ENCODE measurements at places on chromosomes 7 and 10.

- no peak for DNase-seq
These were observed 28.9 kb downstream of the PPIF start for GRCh38 chr10:79376078-79376628.

- no peak for DNase-seq
These were observed 132.2 kb downstream of the BBS9 start for GRCh38 chr7:33261585-33261984.

- DNase-seq = no peak
These were observed 76.8 kb upstream of the INSIG1 start for GRCh38 chr7:155220903-155221302.

DNA sequence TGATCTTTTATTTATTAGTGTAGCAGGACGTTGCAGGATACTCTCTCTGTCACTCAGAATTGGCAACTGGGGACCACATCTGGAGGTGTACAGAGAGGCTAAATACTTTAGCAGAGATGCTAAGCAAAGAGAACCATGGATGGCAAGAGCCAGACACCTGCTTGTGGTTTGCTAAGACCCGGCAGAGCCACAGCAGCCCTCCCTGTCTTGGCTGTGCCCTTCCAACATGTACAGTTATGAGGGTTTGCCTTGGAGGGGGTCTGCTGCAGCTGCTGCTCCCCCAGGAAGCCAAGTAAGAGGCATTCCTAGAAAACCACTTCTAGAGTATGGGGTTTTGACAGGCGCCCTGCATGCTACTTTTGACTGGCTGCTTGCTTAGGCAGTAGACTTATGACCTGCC is 5.1 kb downstream of the NPVF start:
- DNase-seq = no peak

- DNase-seq = no peak
These were observed 8.8 kb upstream of the ZMIZ1 start for GRCh38 chr10:79059859-79060379.

DNA sequence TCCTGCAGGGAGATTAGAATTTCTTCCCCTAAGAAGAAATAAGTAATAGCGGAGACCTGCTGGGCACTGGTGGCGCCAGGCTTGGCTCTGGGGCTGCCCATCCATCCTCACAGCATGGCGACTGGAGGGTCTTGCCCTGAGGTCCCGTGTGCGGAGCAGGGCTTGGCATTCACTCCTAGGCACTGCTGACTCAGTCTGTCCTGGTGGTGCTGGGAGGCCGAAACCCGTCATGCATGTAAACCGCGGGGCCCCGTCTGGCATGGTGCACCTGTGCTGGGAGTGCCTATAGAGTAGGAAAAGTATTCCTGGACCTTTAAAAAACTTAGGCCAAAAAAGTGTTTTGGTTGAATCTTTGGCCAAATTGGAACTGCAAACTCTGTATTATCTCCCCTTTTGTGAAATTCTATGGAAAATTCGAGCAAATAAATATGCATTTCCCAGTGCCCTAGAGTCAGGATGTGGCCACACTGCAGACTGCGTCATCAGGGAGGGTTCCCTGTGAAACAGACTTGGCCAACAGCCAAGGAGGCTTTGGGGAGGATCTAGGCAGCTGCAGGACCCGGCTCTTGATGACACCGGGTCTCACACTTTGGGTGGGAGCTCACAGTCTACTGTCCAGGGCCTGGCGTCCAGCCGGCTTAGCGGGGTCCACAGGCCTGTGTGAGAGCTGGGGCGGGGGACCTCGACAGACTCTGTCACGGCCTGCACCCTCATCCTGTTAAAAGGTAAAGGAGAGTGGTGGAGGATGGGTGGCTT is 122.3 kb downstream of the VIPR2 start:
- no peak for DNase-seq

GRCh38 chr7:117092785-117093184 is 139.5 kb downstream of the ST7 start:
- no peak for DNase-seq

GRCh38 chr10:81733542-81733941 is 141.5 kb upstream of the NRG3 start:
- DNase-seq = no peak

DNA sequence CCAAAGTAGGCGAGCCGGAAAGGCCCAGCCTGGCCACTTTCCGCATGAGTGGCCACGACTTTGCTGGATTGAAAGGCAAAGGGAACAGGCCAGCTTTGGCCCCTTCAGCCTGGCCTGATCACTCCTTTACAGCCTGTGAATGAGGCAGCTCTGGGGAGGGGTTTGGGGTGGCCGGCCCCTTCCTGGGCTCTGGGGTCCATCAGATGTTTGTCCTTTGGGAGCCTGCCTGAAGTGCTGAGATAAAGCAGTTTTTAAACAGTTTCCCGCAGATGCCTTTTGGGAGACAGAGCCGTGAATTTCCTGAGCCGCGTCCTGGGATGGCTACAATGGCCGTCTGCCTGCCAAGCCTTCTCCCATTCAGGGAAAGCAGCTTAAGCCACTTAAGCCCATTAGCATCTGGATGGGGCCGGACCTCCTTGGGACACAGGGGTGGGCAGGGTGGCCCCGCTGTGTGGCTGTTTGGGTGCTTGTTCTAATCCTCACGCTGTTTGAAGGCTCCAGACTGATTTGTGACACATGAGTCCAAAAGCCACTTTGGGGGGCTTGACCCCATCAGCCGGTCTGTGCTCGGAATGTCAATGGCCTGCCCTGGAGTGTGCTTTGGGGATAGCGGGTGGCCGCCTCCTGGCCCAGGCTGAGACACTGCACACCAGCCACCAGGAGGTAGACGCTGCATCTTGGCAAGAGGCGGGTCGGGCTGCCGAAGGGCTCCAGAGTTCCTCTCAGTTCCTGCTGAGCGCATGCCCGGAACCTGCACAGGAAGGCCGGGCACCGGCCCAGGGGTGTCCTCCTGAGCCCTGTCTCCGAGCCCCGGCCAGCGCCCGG is 38.9 kb downstream of the NKX6-2 start:
- DNase-seq = no peak

DNA sequence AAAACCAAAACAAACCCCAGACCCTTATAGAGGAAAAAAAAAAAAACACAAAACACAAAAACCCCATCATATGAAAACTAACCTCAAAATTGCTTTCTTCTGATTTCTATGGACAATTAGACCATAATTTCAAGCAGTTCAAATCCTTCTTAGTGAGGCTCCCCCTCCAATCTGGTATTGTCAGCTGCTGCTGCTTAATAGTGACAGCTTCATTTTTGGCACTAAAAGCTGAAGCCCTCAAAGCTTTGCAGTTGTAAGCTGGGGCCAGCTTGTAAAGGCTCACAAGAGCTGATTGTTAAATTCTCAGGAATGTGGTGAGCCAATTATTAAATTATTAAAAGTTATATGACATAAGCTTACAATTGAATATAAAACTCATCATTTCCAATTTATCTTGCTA is 21.9 kb downstream of the ATXN7L1 start:
- no peak for DNase-seq

- no peak for DNase-seq
These were observed 56.8 kb upstream of the WDR11 start for GRCh38 chr10:120794390-120794789.

- no peak for DNase-seq
These were observed 604 bp downstream of the MXI1 start for GRCh38 chr10:110207805-110208613.

DNA sequence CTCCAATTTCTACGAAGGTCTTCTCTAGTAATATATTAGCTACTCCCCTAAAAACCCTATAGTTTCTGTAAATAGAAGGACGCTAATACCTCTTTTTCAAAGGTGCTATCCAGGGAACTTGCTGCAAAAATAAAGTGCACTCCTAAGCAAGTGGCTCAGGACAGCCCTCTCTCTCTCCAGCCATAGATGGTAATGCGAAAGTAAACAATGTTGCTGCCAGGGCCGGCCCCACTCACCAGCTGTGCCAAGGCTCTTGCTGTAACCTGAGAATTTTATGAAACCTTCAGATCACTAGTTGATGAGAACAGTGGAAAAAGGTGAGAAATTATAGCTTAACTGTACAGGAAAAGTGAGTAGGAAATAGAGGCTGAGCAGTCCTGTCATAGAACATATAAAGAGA is 10.9 kb upstream of the TAS2R39 start:
- DNase-seq = no peak

- no peak for DNase-seq
These were observed 229.0 kb downstream of the PRPF18 start for GRCh38 chr10:13815756-13816155.

- no peak for DNase-seq
These were observed 266.3 kb downstream of the KCND2 start for GRCh38 chr7:120539321-120539720.

- no peak for DNase-seq
These were observed 3.8 kb downstream of the KPNA7 start for GRCh38 chr7:99204078-99204477.

DNA sequence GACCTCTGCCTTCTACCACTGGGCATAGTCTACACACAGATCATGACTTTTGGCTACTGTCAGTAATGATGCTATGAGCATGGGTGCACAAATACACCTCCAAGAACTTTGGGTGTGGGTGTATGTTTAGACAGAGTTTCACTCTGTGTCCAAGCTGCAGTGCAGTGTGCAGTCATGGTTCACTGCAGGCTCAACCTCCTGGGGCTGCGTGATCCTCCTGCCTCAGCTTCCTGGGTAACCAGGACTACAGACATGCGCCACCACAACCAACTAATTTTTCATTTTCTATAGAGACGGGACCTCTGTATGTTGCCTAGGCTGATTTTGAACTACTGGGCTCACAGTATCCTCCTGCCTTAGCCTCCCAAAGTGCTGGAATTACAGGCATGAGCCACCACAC is 194.4 kb downstream of the NSUN6 start:
- no peak for DNase-seq

GRCh38 chr10:100847440-100847839 is 65.3 kb upstream of the SLF2 start:
- no peak for DNase-seq

DNA sequence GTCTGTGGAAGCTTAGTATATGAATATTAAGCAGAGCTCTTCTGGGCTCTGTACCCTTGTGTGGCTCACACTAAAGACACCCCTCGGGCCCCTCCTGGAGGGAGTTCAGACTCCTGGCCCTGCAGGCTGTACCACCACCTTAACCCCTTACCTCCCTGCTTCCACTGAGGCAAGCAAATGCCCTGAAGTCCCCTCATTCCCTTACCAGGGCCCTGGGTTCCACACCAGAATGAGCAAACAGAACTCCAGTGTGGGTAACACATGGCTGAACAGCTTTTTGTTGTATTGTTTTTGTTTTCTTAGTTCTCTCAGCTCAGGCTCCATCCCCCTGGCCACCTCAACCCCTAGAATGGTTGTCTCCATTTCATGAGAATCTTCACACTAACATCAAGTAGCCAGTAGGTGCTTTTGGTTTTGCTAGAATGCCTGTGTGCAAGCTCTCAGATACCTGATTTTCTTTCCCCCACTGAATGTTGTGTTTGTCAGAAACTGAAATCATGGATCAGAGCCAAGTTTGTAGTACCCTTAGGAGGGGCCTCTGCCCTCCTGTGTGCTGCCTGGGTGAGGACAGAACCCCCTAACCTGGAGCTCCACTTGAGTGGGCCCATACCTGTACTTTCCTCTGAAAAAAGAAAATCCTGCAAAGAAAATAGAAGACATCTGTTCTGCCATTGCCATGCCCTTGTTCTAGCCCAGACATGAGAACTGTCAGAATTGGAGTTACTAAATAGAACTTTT is 2.8 kb upstream of the WAPL start:
- no peak for DNase-seq

- DNase-seq = no peak
These were observed 7.9 kb downstream of the LUC7L2 start for GRCh38 chr7:139367438-139368155.

DNA sequence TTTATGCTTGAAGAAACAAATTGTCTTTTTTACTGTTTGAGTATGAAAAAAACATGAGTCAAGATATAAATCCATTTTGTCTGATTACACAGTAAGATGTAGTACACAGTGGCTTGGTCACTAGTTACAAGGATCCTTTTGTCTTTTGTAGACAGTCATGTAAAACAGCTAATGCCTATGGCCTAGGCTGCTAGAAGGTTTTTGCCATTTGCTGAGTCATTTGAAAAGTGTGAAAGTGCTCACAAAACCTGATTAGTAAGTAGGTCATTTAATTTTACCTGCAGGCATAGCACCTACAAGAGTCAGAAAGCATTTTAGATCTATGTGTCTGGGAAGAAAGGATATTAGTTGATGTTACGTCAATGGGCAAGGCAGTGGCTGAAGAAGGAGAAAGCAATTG is 819.4 kb downstream of the MAGI2 start:
- no peak for DNase-seq

GRCh38 chr7:27167916-27168264 is 2.6 kb upstream of the HOXA9 start:
- no peak for DNase-seq

- DNase-seq = no peak
These were observed 30.8 kb downstream of the KPNA7 start for GRCh38 chr7:99177165-99177564.

- DNase-seq = no peak
These were observed 190.9 kb downstream of the BMPER start for GRCh38 chr7:34096198-34096651.

DNA sequence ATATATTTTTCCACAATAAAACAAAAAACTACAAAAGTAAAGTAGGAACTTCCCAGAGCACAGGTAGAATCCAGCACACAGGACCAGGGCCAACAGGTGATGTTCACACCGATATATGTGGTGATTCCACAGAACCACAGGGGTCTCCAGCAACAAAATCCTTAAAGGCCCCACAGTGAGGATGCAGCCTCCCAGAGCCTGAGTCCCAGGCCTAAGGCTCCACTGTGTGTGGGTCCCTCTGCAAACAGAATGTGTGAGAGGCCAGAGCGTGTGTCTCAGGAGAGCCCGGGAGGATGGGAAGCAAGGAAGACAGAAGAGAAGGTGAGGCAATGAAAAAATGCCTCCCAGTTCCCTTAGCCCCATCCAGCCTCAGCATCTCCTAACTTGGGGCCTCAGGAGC is 173.9 kb downstream of the GRID1 start:
- no peak for DNase-seq

GRCh38 chr7:26409661-26410547 is 118.2 kb downstream of the SNX10 start:
- no peak for DNase-seq

DNA sequence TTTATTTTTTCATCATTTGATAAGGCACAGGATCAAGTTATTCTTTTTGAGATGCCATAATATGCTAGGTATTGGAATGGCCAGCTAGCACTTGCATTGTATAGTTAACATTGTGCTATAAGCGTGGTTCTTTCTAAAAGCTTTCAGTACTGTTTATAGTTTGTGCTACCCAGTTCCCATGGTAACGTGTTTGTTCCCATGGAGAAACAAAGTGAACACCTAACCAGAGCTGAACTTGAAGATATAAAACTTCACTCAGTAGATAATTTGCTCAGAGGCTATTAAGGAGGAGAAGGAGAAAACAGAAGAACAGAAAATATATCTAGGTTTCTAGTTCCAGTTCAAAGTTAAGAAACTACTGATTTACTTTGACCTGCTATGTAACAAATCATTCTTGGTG is 23.6 kb upstream of the ITGB8 start:
- DNase-seq = no peak

GRCh38 chr10:102157224-102157623 is 5.0 kb downstream of the NOLC1 start:
- DNase-seq = no peak
